Fibroblast of skin of scalp (primary cell): ENCODE measurements at places on chromosomes 16 and 17.

DNA sequence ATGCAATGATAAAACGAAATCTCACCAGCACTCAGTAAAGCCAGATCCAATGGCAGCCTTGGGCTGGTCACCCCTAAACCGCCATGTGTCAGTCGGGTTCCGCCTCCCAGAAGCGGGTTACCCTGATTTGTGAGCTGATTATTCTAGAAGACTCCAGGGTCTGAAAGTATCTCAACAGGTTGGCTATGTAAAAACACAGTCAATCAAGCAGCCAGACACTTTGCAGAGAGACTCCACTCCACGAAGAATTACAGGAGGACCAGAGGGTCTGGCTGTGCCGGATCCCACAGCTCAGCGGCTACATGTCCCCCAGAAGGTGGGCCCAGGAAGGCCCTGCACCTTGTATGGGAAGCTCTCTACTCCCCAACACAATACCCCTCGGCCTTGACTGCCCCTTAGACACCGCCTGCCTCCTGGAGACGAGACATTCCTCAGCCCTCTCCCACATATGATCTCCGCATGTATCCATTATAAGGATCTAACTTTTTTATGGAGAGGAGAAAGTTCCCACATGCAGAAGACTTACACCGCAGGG, 23.3 kb downstream of the ZFHX3 start:
- DNase-seq, result no peak

GRCh38 chr17:37361543-37361942, 14.2 kb upstream of the C17orf78 start:
- DNase-seq, result no peak

DNA sequence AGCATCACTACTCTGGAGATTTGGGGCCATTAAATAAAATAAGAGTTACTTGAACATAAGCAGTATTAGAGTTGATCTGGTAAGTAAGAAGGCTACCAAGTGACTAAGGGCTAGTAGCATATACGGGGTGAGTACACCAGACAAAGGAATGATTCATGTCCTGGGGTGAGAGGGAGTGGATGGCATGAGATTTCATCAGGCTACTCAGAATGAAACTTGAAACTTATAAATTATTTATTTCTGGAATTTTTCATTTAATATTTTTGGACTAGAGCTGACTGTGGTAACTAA, 2.3 kb downstream of the SLFN5 start:
- DNase-seq, result peak; percentile 98

DNA sequence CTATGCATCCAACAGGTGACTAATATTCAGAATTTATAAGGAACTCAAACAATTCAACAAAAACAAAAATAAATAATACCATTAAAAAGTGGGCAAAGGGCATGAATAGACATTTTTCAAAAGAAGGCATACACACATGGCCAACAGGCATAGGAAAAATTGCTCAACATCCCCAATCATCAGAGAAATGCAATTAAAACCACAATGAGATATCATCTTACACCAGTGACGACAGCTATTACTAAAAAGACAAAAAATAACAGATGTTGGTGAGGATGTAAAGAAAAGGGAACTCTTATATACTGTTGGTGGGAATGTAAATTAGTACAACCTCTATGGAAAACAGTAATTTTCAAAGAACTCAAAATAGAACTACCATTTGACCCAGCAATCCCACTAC, 250.4 kb upstream of the N4BP1 start:
- no peak for DNase-seq

GRCh38 chr17:29138184-29138955, 41.8 kb downstream of the MYO18A start:
- DNase-seq, result no peak

DNA sequence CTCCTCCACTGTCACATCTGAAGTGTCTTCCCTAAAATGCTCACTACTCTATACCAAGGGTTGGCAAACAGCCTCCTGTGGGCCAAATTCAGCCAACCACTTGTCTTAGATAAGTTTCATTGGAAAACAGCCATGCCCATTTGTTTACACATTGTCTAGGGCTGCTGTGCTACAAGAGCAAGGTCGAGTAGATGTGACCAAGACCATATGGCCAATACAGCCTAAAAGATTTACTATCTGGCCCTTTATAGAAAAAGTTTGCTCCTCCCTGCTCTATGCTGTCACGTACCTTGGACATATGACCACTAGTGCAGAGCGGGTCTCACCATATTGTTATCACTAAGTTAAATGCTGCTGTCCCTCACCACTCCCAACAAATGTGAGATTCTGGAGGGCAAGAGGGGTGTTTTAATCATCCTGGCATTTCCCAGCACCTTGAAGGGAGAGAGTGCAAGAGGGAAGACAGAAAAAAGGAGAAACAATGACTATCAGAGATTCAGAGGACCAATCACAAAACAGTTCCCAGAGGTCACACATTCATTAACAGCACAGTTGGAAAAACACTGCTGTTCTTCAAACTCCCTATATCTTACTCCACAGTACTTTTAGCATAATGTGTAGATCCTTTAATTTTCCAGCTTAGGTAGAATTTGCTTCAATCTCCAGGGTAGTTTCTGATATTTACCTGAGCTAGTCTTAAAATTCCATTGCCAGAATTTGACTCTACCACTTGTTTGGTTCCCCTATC, 13.2 kb downstream of the LSM12 start:
- DNase-seq, result no peak

- no peak for DNase-seq
Observed at GRCh38 chr16:51237861-51238378, 86.8 kb upstream of the SALL1 start.

- DNase-seq, result no peak
Observed at GRCh38 chr16:84574191-84574590, 43.7 kb downstream of the COTL1 start.

- DNase-seq, result no peak
Observed at GRCh38 chr17:8941520-8941919, 24.0 kb downstream of the PIK3R5 start.

- no peak for DNase-seq
Observed at GRCh38 chr17:81543339-81543675, 8.8 kb downstream of the FAAP100 start.

GRCh38 chr17:67982686-67983382, 13.4 kb downstream of the C17orf58 start:
- no peak for DNase-seq

- DNase-seq, result no peak
Observed at GRCh38 chr17:76528528-76529223, 8.8 kb downstream of the CYGB start.

DNA sequence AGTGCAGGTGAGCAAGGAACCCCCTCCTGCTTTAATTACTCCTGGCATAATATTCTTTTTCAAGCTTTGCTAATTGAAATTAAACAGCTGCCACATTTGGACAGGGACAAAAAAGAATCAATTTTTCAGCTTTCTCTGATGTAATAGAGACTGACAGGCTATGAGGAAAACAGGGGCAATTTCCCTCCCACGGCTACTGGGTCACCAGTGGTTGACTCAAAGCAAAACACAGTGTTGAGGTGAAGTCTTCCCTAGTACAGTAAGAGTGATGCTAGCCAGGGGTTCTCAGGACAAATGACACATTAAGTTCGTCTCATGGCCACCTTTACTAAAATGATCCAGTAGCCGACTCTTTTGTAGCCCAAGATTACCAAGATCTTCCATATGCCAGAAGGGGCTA, 38.6 kb upstream of the PMFBP1 start:
- no peak for DNase-seq

GRCh38 chr16:66240631-66241395, 125.7 kb upstream of the CDH5 start:
- DNase-seq, result peak; percentile 62

- DNase-seq, result no peak
Observed at GRCh38 chr17:47145351-47145750, 43.7 kb downstream of the CDC27 start.

DNA sequence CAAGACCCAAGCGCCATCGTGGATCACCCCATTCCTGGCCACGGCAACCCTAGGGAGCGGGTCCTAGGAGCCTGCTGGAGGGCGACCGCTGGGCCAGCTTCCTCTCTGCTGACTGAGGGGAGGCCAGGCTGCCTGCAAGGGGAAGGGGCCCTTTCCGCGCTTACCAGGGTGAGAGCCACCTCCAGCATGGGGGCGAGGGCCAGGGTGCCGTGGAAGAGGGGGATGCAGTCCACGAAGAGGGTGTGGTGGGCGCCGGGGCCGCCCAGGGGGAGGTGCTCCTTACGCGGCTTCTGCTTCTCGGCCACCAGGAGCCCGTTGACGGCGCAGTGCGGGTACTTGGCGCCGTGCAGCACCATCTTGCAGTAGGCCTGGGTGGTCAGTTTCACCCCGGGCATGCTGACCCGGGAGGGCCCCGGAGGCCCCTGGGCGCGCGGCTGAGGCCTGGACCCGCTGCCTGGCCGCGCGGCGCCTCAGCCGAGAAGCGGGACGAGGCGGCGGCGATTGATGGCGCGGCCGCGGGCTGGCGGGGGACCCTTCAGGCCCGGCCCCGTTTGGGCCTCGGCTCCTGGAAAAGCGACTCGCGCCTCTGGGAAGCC, 345 bp downstream of the EMC8 start:
- DNase-seq, result peak; percentile 11

DNA sequence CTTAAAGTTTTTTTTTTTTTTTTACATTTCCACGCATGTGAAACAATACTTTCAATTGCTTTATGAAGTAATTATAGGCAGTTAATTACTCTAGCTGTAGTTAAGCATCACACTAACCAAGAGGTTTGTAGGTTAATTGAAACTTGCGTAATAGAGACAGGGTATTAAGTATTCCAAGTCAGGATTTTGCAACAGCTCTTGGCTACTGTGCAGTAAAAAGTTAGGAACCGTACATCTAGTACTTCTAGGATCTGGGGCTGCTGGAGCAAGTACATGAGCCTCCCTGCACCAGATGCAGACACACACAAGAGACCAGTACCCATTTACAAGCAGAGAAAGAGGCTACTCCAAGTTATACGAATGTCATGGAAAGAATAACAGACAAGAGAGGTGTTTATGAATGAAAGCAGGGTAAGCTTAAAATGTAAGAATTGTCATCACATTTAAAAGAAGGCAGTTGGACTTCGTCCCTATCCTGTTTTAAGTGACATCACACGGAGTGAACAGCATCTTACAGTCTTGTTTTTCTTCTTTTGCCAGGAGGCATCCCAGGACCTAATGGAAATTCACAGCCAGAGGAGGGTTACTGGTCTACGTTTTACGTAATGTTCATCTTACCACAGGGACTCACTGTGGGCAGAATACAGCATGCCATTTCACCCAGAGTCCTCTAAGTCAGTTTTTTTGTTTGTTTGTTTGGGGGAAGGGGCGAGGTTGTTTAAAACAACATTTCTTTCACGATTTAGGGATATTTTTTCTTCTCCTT, 379.6 kb upstream of the PSMD7 start:
- DNase-seq, result no peak

- DNase-seq, result no peak
Observed at GRCh38 chr16:12480286-12480685, 323.4 kb downstream of the CPPED1 start.

GRCh38 chr17:36501351-36501750, 14.9 kb downstream of the ZNHIT3 start:
- no peak for DNase-seq

DNA sequence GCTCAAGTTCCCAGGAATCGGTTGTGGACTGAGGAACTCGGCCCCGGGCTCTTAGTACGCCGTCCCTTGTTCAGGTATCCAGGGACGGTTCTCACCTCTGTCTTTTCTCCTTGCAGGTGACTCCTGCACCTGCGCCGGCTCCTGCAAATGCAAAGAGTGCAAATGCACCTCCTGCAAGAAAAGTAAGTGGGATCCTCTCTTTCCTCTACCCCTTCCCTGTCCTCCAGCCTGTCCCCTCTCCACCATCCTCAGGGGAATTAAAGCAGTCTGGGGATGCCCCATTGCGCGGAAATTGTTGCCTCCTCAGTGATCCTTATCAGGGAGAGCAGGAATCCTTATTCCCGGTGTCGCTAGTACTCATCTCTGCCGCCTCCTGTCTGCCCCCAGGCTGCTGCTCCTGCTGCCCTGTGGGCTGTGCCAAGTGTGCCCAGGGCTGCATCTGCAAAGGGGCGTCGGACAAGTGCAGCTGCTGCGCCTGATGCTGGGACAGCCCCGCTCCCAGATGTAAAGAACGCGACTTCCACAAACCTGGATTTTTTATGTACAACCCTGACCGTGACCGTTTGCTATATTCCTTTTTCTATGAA, 585 bp downstream of the MT2A start:
- DNase-seq, result no peak

- no peak for DNase-seq
Observed at GRCh38 chr17:3025421-3026124, 37.8 kb downstream of the OR1D5 start.

- DNase-seq, result no peak
Observed at GRCh38 chr17:34869641-34870040, 91.6 kb downstream of the CCT6B start.

DNA sequence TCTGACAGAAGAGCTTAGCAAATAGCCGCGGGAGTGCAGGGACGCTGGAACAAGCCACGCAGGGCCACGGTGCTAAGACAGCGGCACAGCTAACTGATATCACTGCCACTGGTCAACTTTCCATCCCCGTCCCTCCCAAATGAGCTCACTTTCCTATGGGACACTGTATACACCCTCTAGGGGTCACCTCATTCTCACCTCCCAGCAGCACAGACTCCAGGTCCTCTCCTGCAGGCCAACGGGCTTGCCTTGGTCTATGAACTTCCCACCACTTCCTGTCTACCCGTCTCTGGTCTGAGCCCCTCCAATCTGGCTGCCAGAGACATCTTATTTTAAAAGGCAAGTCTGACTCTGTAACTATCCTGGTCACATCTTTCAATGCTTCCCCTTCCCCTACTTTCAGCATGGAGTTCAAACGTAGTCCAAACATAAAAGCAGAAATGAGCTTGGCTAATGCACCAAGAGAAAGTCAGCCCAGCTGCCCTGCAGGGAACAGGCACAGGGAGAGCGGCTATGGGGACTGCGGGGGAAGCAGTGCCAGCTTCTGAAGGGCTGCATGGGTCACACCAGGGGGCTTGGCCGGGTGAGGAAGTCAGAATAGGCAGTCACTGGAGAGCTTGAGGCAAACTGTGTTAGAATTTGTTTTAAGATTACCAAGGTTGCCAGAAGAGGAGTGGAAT, 26.3 kb upstream of the SLC38A8 start:
- DNase-seq, result no peak

DNA sequence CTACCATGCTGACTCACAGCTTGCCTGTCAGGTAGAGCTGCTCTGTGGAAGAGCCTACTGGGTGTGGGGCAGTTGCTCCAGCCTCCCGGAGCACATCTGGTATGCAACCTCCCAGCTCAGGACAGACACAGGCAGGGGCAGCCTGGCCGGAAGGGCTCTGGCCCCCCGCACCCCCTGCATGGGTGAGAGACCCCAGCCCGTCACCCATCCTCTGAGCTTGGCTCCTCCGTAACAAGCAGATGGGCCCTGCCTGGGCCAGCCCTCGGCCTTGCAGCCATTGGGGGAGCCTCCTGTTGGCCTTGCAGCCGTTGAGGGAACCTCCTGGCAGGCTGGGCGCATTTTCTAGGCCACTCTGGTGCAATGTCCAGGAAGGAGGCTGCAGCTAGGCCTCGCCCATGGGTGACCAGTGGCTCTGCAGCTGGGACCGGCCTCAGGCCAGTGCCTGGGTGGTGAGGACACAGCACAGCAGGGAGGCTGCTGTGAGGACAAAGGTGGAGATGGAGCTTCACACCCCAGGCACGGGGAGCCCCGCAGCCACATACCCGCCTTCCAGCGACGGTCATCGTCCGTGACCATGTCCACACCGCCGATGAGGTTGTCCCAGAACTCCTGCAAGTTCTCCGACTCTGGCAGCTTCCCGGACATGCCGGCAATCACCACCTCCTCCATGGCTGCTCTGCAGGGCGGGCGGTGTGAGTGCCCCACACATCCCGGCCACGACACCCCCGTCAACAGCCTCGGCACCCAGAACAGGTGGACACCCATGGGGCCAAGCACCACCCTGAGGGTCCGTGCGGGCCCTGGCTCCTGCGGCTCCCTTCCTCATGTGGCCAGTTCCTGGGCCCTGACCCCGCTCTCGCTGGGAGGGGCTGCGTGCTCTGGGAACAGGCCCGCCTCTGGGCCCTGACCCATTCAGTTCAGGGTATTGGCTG, 2.0 kb downstream of the FASN start:
- no peak for DNase-seq
